ENCODE measurements at places on chromosomes 5 and 9.
A peak's percentile ranks its signal among the peaks of the same experiment; 100 is the strongest.

DNA sequence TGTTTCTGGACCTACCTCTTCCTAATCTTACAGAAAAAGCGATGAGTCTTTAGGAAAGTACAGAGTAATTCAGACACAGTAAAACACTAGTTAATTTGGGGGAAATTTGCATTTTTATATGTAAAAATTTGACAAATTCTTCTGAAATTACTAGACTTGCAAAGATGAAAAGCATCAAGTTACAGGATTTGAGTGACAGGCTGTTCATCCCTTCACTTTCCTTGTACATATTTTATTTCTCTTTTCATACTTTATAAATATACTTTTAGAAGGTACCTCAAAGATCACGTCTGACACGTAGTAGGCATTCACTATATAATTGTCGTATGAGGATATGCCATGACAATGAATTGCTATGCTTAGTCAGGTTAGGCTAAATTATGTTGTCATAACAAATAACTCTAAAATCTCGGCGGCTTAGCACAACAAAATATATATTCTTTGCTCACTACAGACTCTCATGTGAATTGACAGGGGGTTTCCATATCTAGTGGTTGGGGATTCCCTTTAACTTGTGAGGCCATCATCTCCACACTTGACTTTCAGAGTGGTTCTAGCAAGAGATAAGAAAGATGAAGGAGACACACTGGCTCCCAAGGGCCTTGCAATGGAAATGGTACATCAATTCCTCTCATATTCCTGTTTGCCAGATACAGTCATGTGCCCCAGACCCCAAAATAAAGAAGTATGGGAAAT, 154.1 kb upstream of the TUT7 start:
- no peak for ATAC-seq

DNA sequence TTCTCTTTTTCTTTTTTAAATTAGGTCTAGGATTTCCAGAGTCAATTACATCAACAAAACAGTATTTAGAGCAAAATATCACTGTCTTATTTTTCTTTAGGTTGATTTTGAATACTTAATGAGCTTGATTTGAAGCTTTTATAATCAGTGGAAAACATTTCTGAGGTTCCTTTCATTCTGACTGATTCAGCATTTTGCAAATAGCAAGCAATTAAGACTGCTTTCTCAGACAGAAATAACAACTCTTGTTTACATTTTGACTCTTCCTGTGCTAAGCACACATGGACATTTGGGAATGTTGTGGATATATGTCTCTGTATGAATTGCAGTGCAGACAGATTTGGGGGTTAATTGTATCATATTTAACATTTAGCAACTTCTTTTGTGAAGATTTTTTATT, 22.2 kb upstream of the MCCC2 start:
- no peak for ATAC-seq

GRCh38 chr9:14323083-14323971, 9.4 kb upstream of the NFIB start:
- no peak for ATAC-seq

GRCh38 chr5:3120028-3120427, 368.6 kb upstream of the IRX2 start:
- no peak for ATAC-seq

GRCh38 chr9:99000476-99001395, 57.0 kb downstream of the COL15A1 start:
- peak; percentile 55 for ATAC-seq

GRCh38 chr9:117120061-117120460, 294.8 kb downstream of the ASTN2 start:
- no peak for ATAC-seq

DNA sequence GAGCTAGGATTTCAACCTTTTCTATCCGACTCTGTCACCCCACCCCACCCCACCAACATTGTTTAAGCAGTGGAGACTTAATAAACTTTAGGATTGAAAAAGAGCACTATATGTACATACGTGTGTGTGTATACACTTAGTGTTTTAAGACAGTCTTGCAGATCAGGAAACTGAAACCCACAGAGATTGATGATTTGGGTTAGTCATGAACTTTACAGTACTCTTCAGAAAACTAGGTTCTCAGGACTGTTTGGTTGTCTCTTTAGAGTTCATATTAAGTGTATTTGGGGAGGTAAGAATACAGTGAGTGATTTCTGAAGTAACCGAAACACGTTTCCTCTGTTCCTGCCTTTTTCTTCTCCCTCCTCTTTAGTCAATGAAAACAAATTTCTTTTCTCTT, 1043.1 kb downstream of the TLE1 start:
- ATAC-seq: no peak

DNA sequence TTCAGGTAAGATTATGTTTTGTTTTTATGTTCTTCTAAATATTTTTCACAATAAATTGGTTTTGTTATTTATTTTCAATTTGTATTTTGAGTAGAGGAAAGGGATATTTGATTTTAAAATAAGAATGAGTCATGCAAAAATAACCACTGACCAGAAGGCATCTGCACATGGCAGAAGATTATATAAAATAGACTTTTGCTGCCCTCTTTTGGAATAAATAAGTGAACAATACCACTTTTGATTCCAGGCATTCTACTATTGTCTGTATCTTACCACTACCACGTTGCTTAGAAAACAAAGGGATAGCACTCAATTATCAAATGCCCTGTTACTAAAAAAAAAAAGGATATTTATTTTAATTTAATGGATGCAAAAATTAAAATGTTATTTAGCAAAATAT, 227.3 kb upstream of the ITGA1 start:
- no peak for ATAC-seq

GRCh38 chr5:179112469-179113142, 52.4 kb downstream of the ZNF354C start:
- no peak for ATAC-seq

- ATAC-seq: no peak
These were observed 239.3 kb upstream of the GRIN3A start for GRCh38 chr9:101977614-101978210.

DNA sequence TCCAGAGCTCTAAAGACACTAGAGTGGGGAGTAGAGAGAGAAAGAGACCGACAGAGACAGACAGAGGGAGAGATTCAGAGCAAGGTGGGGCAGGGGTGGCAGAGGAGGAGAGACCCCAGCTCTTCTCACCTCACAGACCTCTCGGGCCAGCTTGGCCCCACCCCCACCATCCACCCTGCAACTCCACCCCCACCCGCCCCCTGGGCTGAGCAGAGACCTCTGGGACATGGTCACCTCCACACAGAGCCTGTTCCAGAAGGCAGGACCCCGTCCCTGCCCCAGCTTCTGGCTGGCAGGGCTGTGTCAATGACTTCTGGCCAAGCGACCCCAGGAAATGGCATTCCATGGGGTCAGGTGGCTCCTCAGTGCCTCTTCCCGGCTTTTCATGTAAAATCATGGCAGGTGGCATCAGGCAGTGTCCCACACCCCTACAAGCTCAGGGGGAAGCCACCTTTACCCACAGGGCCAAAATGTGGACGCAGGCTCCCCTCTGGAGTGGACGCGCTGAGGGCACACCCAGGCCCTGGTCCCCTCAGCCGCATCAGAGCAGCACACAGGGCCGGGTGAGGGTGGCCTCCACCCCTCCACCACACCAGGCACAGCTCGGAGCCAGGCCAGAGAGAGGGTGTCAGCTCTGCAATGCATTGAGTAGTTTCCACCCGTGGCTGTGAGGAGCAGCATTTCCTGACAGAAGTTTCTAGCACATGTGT, 131.2 kb upstream of the LPCAT1 start:
- ATAC-seq: peak; percentile 0

GRCh38 chr9:108108852-108109448, 619.4 kb upstream of the KLF4 start:
- no peak for ATAC-seq
